ENCODE measurements at places on chromosomes 16 and 17. TPM values are rescaled to one million over a fixed set of nuclear protein-coding genes. Genes with fewer than 3 reads are reported as not detected.

DBNDD1 gene
- polyA plus RNA-seq = 9.5 TPM

MYADML2 gene
- 0.07 TPM for polyA plus RNA-seq

BAHCC1 gene
- polyA plus RNA-seq = 21.9 TPM

RUNDC1 gene
- polyA plus RNA-seq = 14.2 TPM

ABCA3 gene
- polyA plus RNA-seq = 4.7 TPM

PERCC1 gene
- polyA plus RNA-seq = 1.3 TPM

GRCh38 chr17:4842376-4842775 is 9.2 kb downstream of the MINK1 start:
- H3K27ac ChIP-seq = no peak overlapping the region
- H3K4me1 ChIP-seq = peaks cover 25% of the 10 kb centered on the region
- no peaks in the 10 kb centered on the region for H3K27me3 ChIP-seq
- no peak overlapping the region for H3K4me3 ChIP-seq
- H3K36me3 ChIP-seq = peaks cover 23% of the 10 kb centered on the region
- DNase-seq = no peak

GRCh38 chr17:81884520-81884919 is 6.9 kb downstream of the ALYREF start:
- H3K27ac ChIP-seq = no peak overlapping the region
- H3K4me1 ChIP-seq = peaks cover under 1% of the 10 kb centered on the region
- no peak for DNase-seq

- DNase-seq = no peak
- no peak overlapping the region for H3K4me3 ChIP-seq
- H3K27ac ChIP-seq = no peak overlapping the region
- H3K27me3 ChIP-seq = no peaks in the 10 kb centered on the region
These were observed 30.8 kb downstream of the MAP3K3 start for GRCh38 chr17:63653050-63653449.

GRCh38 chr17:45834471-45835396 is 9.9 kb upstream of the SPPL2C start:
- no peaks in the 10 kb centered on the region for H3K4me1 ChIP-seq
- H3K36me3 ChIP-seq = no peaks in the 10 kb centered on the region
- no peak for DNase-seq
- no peaks in the 10 kb centered on the region for H3K27me3 ChIP-seq
- no peak overlapping the region for H3K27ac ChIP-seq

GRCh38 chr17:45301674-45302073 is 15.1 kb downstream of the MAP3K14 start:
- no peak overlapping the region for H3K4me3 ChIP-seq
- H3K27ac ChIP-seq = no peak overlapping the region
- H3K36me3 ChIP-seq = no peaks in the 10 kb centered on the region

- H3K36me3 ChIP-seq = peaks cover 11% of the 10 kb centered on the region
- no peaks in the 10 kb centered on the region for H3K27me3 ChIP-seq
- peak; percentile 92 for DNase-seq
- peaks cover 12% of the 10 kb centered on the region for H3K4me1 ChIP-seq
These were observed at the start of the genes DDX28 and DUS2 for GRCh38 chr16:68022728-68023537. TSS of gene DDX28 (minus strand) at chr16:68023232. CDS start at chr16:68023202, 30 bp downstream. TSS of gene DUS2 (plus strand) at chr16:68023284. CDS start at chr16:68038024, 14,740 bp downstream.

DNA sequence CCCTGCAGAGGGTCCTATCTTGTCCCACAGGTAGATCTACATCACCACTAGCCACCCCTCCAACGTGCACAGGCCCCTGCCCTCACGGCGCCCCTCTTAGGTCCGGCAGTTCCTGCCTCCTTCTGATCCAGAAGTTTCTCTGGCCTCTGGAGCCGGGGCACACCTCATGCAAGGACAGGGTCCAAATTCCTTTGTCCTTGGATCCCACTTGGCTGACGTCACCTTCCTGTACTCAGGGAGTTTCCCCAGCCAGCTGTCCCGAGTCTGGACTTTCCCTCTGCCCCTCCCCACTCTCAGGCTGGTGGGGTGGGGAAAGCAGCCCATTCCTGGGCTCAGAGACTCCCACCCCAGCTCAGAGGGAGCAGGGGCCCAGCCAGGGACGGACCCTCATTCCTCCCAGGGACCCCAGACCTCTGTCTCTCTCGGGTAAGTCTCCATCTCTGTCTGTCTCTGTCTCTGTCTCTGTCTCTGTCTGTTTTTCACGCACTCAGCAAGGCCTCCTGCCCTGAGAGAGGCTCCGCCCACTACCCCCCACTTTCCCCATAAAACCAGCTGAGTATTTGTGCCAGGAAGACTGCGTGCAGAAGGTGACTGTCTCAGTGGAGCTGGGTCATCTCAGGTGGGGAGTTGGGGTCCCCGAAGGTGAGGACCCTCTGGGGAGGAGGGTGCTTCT is at the start of gene IL32:
IL32 (plus strand) TSS at position 572 of the 673 bp plus-strand sequence. CDS start 172 bp downstream, outside the sequence.
- peaks cover 4% of the 10 kb centered on the region for H3K36me3 ChIP-seq
- peak; percentile 99 for DNase-seq
- H3K27ac ChIP-seq = peak within 1 kb of the TSS; percentile 80
- peaks cover 37% of the 10 kb centered on the region for H3K4me1 ChIP-seq
- H3K27me3 ChIP-seq = no peaks in the 10 kb centered on the region

- no peaks in the 10 kb centered on the region for H3K27me3 ChIP-seq
- H3K36me3 ChIP-seq = peaks cover 11% of the 10 kb centered on the region
- no peak for DNase-seq
- no peak overlapping the region for H3K4me3 ChIP-seq
These were observed 34.0 kb downstream of the CPNE2 start for GRCh38 chr16:57126411-57126810.

GRCh38 chr16:19138601-19139000 is 24.8 kb downstream of the ITPRIPL2 start:
- no peak overlapping the region for H3K4me3 ChIP-seq
- peaks cover 17% of the 10 kb centered on the region for H3K4me1 ChIP-seq
- peak; percentile 73 for DNase-seq
- H3K27ac ChIP-seq = no peak overlapping the region

DNA sequence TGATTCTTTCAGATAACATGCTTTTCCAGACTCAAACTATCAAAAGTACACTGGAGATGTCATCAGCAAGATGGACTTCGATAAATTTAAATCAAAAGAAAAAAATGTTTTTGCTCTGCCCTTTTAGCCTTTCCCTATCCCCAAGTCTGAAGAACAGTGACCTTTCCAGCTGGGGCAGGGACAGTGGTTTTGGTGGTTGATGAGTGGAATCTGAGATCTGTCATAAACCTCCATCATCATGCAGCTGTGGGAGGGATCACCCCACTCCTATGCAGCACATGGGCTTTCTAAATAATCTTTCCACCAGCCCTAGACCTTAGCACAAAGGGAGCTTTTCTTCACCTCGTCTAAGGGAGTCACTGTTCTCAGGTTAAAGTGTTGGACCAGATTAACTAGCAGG is 869.5 kb upstream of the SOX9 start:
- no peak overlapping the region for H3K27ac ChIP-seq
- no peak for DNase-seq
- no peak overlapping the region for H3K4me3 ChIP-seq
- H3K36me3 ChIP-seq = no peaks in the 10 kb centered on the region
- H3K27me3 ChIP-seq = peaks cover 2% of the 10 kb centered on the region

GRCh38 chr16:87317750-87318644 is 805 bp upstream of the C16orf95 start:
- H3K4me1 ChIP-seq = peaks cover 7% of the 10 kb centered on the region
- peaks cover 2% of the 10 kb centered on the region for H3K36me3 ChIP-seq
- no peaks in the 10 kb centered on the region for H3K27me3 ChIP-seq
- H3K4me3 ChIP-seq = peak overlapping the region; percentile 97
- peak overlapping the region; percentile 85 for H3K27ac ChIP-seq
- DNase-seq = peak; percentile 67
